ENCODE measurements at places on chromosomes 6 and 20. TPM values are rescaled to one million over a fixed set of nuclear protein-coding genes. Genes with fewer than 3 reads are reported as not detected.

The HTR1E gene
- not detected for total RNA-seq

The CALHM4 gene
- total RNA-seq, result not detected

The PAX1 gene
- not detected for total RNA-seq

The RIMS1 gene
- total RNA-seq, result 0.56 TPM

The OLIG3 gene
- not detected for total RNA-seq

The TBPL1 gene
- total RNA-seq, result 28.1 TPM

The PTP4A1 gene
- total RNA-seq, result 247 TPM

The PTPRT gene
- 0.12 TPM for total RNA-seq

The UBE2C gene
- total RNA-seq, result 117 TPM

The NKAPL gene
- total RNA-seq, result 0.25 TPM

The ELOVL4 gene
- total RNA-seq, result 0.66 TPM

The EBF4 gene
- total RNA-seq, result 2.0 TPM

The SOBP gene
- total RNA-seq, result 3.4 TPM

The DLL1 gene
- total RNA-seq, result 16.1 TPM

The SSTR4 gene
- not detected for total RNA-seq

The RSPO4 gene
- total RNA-seq, result 0.08 TPM

The OXT gene
- not detected for total RNA-seq

The CCN5 gene
- total RNA-seq, result 0.84 TPM

The LHFPL5 gene
- not detected for total RNA-seq

The RAD21L1 gene
- total RNA-seq, result not detected

The RBBP8NL gene
- 12.5 TPM for total RNA-seq

The PGC gene
- total RNA-seq, result 1.7 TPM

The EDN3 gene
- 11.7 TPM for total RNA-seq

The GATA5 gene
- total RNA-seq, result not detected

The XKR7 gene
- 0.07 TPM for total RNA-seq
